ENCODE measurements at places on chromosomes 16 and 17.

- no peak for DNase-seq
Observed at GRCh38 chr16:5508371-5508770, 410.8 kb upstream of the EEF2KMT start.

DNA sequence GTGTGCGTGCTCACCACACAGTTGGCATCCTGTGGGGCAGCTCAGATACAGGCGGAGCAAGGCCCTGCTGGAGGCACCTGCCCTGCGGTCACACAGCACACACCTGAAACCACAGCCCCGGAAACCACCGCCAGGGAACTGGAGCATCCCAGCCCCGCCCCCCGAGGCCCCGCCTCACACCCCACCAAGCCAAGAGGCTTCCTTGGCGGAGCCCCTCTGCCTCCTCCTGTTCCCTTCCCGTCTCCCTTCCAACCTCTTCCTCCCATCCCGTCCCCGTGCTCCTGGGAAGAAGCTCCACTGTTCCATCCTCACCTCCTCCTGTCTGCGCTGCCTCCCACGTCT lies 205.5 kb downstream of the NTN1 start:
- DNase-seq, result peak; percentile 23

- DNase-seq, result no peak
Observed at GRCh38 chr16:64153718-64154117, 968.1 kb downstream of the CDH11 start.

- no peak for DNase-seq
Observed at GRCh38 chr17:68954146-68954896, 871 bp downstream of the ABCA8 start.

GRCh38 chr16:49275050-49275730 lies 6.4 kb downstream of the CBLN1 start:
- no peak for DNase-seq

- no peak for DNase-seq
Observed at GRCh38 chr16:71954180-71954579, 46.0 kb downstream of the PKD1L3 start.

- DNase-seq, result no peak
Observed at GRCh38 chr16:56967733-56968132, 6.0 kb downstream of the CETP start.

- DNase-seq, result no peak
Observed at GRCh38 chr17:30827082-30827481, 2.6 kb upstream of the CRLF3 start.

DNA sequence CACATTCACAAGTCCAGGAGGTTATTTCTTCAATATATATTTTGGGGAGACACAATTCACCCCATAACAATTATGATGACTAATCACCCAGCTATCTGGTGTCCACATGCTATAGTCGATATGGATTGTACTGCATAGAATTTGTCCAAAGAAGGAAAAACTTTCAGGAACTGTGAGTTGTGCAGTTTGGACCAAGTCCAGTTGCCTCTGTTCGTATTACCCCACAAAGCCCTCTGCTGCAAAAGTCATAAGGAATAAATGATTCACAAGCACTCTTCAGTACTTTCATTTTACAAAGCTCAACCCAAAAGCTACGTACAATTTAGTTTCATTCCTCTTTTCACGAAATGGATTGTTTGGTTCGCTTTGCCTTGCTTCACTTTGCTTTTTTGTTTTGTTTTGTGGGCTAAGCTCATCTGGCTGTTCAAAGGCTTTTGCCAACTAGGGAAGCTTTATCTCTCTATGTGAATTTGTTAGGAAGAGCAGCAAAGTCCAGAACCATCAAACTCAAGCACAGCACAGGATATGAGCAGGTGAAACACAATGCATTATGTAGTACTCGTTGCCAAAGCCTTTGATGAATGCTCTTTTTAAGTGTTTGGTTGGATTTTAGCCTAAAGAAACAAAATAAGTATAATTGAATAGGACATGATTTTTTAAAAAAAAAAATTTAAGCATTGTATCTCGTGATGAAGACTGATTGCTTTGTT lies 98.6 kb downstream of the ZNF18 start:
- DNase-seq, result no peak

- no peak for DNase-seq
Observed at GRCh38 chr16:66996324-66996982, 8.1 kb downstream of the CES4A start.

DNA sequence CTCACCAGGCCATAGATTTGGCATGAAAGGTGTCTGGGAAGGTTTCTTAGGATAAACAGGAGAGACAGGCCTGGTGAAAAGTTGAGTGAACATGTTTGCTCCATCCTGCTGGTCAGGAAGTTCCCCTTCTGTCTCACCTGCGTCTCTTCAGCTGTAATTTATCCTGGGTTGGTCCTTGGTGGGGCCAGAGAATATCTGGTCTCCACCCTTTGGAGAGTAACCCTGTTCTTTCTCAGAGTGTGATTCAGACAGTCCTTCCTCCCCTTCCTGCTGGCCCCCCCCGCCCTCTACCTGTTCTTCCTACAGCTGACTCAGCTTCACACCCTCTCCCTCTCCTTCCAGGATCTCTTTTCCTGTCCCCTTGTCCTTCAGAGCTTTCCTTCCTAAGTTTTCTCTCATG lies 17.1 kb downstream of the MINK1 start:
- no peak for DNase-seq

DNA sequence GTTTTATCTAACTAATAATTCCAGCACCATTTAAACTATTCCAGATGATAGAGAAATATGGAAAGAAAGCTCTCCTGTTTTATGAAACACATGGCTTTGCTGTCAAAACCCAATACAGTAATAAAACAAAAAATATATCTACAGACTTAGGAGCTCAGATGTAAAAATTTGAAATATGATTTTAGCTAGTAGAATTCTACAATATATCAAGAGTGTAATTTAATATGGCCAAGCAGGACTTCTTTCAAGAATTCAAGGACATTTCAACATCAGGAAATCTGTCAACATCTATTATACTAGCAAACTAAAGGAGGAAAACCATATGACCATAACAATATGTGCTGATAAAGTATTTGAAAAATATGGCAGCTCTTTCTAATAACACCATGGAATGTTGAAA lies 57.5 kb downstream of the CCDC182 start:
- DNase-seq, result no peak

GRCh38 chr17:72306037-72306436 lies 185.2 kb downstream of the SOX9 start:
- DNase-seq, result no peak

DNA sequence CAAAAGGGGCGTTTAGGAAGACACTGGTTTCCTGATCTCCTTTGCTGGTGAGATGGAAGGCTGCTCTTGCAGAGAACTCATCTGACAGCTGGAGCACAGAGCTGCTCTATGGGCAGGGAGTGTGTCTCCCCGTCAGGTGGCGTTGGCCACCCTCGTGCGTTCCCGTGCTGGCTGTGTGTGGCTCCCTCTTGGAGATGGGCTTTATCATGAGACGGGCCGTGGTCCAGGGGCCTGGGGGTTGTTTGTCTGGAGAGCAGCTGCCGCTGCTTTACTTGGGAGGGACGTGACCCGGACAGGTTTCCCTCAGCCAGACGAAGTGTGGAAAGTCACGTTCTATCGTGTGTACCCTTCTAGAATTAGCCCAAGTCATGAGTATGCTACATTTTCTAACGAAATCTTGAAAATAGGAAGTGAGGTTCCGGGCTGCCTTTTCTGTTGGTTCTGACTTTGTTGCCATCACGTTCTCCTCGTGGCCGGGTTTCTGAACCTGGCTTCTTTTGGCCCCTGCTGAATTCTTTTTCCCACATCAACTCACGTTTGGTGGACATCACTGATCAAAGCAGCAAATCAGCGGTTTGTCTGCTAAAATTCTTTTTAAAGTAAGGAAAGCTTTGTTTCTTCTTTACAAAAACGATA lies 105.6 kb upstream of the CHMP6 start:
- peak; percentile 30 for DNase-seq

GRCh38 chr16:4944333-4945281 lies 7.7 kb upstream of the PPL start:
- DNase-seq, result peak; percentile 90

- DNase-seq, result no peak
Observed at GRCh38 chr17:16294560-16294959, 58.7 kb downstream of the CENPV start.

- DNase-seq, result no peak
Observed at GRCh38 chr17:326010-326621, 26.5 kb downstream of the RPH3AL start.

Data from left hindlimb (tissue), 1 donor.